ENCODE measurements at places on chromosomes 6 and 20. TPM values are rescaled to one million over a fixed set of nuclear protein-coding genes. Genes with fewer than 3 reads are reported as not detected.

GRCh38 chr6:18215436-18215835 lies 48.9 kb downstream of the DEK start:
- peaks cover 7% of the 10 kb centered on the region for H3K36me3 ChIP-seq
- no peak for DNase-seq
- H3K27me3 ChIP-seq: no peaks in the 10 kb centered on the region
- H3K27ac ChIP-seq: no peak overlapping the region

The OR2H1 gene
- not detected for total RNA-seq

The SYNCRIP gene
- total RNA-seq: 111 TPM

The KIF13A gene
- not detected for total RNA-seq

DNA sequence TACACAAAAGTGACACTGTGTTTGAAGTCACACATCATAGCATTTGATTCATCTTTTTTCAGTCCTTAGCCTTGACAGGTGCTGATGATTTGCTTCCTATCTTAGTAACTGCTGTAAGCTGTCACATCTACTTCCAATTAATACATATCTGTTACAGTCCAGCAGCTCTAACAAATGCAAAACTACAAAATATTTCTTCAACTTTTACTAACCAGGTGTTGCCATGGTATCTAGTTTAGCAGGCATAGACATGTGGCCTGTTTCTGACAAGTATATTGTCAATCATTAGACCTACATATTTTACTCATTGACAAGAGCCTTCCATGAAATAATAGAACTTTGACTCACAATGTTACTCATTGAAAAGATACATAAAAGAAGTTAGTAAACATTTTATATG lies 1159.7 kb downstream of the GRIK2 start:
- H3K27ac ChIP-seq: no peak overlapping the region
- no peaks in the 10 kb centered on the region for H3K4me1 ChIP-seq
- H3K27me3 ChIP-seq: no peaks in the 10 kb centered on the region
- no peak overlapping the region for H3K4me3 ChIP-seq
- no peak for DNase-seq

GRCh38 chr6:26170181-26170580 lies 83.0 kb downstream of the HFE start:
- peak overlapping the region; percentile 85 for H3K4me3 ChIP-seq
- peaks cover 66% of the 10 kb centered on the region for H3K4me1 ChIP-seq
- peak overlapping the region; percentile 97 for H3K27ac ChIP-seq

The TFAP2D gene
- total RNA-seq: not detected

DNA sequence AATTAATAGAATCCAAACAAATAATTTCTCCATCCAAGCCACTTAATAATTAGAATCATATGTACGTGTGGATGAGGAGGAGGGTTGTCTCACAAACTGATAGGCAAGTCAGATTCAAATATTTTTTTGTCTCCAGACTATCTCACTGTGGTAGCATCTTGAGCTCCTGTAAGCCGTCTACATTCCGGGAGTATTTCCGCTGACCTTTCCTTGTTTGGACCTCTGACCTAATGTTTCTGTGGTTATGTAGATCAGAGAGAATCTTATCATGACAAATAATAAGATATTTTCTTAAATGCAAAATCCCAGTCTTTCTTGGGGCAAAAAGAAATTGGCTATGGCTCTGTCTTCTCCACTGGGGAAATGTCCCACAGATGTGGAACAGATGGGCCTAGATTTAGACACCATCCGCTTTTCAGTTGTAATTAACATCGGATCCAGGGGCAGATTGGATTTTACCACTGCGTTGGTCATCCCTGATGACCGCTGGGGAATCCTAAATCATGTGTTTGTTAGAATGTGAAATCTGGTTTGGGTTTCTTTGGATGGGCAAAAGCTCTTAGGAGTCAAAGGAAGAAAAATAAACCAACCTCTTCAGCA lies 197.1 kb upstream of the RIN2 start:
- no peak overlapping the region for H3K4me3 ChIP-seq
- H3K27me3 ChIP-seq: peaks cover 2% of the 10 kb centered on the region

DNA sequence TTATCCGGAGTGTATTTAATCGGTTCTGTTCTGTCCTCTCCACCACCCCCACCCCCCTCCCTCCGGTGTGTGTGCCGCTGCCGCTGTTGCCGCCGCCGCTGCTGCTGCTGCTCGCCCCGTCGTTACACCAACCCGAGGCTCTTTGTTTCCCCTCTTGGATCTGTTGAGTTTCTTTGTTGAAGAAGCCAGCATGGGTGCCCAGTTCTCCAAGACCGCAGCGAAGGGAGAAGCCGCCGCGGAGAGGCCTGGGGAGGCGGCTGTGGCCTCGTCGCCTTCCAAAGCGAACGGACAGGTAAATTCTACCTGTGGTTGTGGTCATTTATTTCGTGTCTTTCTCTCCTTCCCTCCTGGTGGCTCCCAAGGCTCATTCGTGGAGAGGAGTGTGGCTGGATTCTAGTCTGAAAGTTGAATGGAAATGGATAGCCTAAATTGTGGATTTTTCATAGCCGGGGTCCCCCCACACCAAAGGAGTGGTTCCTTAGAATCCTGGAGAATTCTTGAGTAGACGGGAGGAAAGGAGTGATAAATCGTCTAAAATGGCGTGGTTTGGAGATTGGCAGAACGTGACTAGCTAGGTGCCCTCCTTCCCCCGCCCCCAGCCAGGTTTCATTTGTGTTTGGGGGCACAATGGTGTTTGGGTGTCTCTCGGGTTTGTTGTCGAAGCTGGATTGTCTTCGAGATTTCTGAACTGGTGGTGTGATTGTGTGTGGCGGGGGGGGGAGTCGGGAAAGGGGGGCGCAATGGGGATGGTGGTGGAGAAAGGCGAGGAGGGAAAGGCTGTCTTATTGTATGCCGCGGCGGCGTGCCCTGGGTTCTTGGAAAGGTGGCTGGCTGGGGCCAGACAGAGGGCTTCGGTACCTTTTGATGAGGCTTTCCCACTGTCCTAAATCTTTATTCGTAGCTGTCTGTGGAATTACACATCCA lies 673 bp downstream of the MARCKS start:
- no peak overlapping the region for H3K27ac ChIP-seq
- H3K36me3 ChIP-seq: peaks cover 2% of the 10 kb centered on the region
- H3K4me3 ChIP-seq: no peak overlapping the region
- peaks cover 40% of the 10 kb centered on the region for H3K27me3 ChIP-seq
- peaks cover 16% of the 10 kb centered on the region for H3K4me1 ChIP-seq

DNA sequence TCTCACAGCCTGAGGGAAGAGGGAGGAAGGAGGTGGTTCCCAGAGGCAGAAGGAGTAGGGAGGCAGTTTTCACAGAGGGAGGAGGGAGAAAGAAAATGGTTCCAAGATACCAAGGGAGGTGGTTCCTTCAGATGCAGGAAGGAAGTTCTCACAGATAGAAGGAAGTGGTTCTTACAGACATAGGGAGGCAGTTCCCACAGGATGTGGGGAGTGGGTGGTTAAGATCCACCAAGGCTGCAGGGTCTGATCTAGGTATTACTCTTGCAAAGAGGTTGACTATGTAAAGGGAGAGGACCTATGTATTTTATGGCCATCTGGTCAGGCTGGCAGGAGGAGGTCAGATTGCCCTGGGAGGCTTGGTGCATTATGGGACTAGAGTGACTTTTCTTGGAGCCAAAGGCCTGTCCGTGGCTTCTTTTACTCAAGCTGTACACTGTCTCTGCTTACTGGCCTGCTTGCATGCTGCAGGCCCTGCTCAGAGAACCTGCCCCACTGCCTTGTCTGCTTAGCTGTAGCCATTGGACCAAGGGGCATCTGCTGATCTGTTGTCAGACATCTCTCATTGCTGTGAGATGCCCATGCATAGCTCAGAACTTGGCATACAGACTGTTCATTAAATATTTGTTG lies 283.7 kb downstream of the DHX35 start:
- H3K27ac ChIP-seq: no peak overlapping the region
- peaks cover 27% of the 10 kb centered on the region for H3K4me1 ChIP-seq
- H3K27me3 ChIP-seq: peaks cover 8% of the 10 kb centered on the region
- DNase-seq: peak; percentile 21

DNA sequence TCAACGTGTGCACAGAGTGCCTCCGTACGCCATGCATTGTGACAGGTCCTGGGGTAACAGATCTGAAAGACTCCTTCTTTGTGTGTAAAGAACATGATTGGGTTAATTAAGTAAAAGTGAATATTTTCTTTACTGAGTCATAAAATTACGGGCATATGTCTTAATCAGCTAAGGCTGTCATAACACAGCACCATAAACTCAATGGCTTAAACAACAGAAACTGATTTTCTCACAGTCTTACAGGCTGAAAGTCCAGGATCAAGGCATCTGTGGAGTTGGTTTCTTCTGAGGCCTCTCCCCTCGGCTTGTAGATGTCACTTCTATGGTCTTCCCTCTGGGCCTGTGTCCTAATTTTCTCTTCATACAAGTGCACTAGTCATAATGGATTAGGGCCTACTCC lies 176.9 kb downstream of the MTFR2 start:
- DNase-seq: no peak
- no peaks in the 10 kb centered on the region for H3K27me3 ChIP-seq
- no peak overlapping the region for H3K27ac ChIP-seq

DNA sequence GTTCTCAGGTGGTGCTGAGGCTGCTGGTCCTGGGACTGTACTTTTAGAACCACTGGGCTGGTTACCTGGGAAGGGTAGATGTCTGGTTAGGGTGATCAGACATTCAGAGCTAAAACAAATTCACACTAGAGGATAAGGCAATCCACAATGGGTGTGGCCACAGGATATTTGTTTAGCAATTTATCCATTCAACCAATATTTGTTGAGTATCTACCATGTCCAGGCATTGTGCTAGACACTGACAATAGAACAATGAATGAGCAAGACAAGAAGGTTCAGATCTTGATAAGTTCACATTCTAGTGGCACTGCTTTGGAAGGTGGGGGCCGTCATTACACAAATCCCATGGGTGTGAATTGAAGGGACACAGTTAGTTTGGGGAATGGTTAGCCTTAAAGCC lies 131.7 kb downstream of the BCAS1 start:
- no peak overlapping the region for H3K27ac ChIP-seq
- no peak overlapping the region for H3K4me3 ChIP-seq
- no peaks in the 10 kb centered on the region for H3K27me3 ChIP-seq
- DNase-seq: no peak
- H3K4me1 ChIP-seq: peaks cover 61% of the 10 kb centered on the region

The MACROD2 gene
- total RNA-seq: not detected

GRCh38 chr6:44269921-44270525 lies at the start of gene TMEM151B:
Gene TMEM151B, plus strand, starts transcription at chr6:44270450. Its CDS starts 293 bp downstream, at chr6:44270743.
- H3K36me3 ChIP-seq: no peaks in the 10 kb centered on the region
- DNase-seq: no peak
- no peak within 1 kb of the TSS for H3K27ac ChIP-seq

GRCh38 chr20:23143098-23143497 lies 57.0 kb upstream of the CD93 start:
- no peak overlapping the region for H3K4me3 ChIP-seq
- H3K4me1 ChIP-seq: peaks cover 57% of the 10 kb centered on the region
- no peaks in the 10 kb centered on the region for H3K36me3 ChIP-seq
- H3K27ac ChIP-seq: peak overlapping the region; percentile 86
- DNase-seq: peak; percentile 41

DNA sequence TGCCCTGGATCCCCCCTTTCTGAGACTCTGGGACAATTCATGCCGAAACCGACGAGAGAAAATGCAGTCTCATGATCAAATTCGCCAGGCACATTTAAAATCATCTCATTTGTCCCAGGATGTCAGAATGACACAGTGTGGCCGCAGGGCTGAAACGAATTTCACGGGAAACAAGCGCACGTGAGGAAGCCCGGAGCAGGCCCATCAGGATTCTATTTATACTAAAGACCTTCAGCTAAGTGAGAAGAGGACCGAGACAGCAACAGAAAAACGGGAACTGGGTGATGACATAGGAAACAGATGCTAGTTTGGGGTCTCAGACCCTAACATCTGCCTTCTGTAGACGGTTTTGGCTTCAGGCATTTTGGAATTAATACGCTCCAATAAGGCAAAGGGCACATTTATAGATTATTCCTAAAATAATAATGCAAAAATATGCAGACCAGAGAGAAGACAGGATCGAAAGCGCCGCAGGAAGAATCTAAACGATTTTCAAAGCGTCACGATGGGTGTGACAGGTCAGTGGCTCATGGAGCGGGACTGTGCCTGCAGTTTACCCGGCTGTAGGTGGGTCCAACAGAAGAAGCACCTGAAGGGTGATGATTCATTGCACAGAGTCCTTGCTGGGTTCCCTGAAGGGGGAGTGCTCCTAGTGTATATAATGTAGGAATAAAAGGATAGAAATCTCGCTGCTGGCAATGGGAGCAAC lies 80.8 kb upstream of the MPC1 start:
- no peak overlapping the region for H3K27ac ChIP-seq
- no peak for DNase-seq
- H3K27me3 ChIP-seq: no peaks in the 10 kb centered on the region
- H3K4me1 ChIP-seq: no peaks in the 10 kb centered on the region

The PTGIS gene
- total RNA-seq: 0.40 TPM

DNA sequence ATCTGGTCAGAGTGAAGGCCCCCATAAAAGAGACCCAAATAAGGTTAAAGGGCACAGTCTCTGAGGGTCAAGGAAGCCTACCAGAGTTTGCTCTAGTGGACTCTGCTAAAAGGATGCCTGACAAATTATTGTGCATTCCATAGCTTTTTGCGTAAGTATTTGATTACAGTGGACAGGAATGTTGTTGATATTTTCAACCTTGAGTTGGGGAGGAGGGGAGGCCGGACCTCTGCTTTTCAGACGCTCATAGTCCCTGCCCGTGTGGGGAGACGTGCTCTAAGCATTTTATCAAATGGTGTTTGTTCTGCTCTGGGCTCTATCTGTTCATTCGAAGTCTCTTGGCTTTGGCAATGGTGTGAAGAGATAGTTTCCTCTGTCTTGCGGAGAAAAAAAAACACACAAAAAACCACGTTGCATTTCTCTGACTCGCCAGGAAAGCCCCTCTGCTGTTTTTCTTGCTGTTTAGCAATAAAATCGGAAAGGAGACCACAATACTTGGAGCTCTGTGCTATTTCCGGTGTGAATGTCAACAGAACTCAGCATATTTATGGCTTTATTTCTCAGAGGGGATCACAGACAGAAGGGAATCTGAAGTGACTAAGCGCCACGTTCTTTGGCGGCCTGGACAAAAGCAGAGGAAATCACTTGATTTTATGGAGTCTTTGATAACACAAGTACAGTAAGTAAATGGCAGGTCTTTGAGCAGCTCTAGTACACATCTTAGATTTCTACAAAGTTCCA lies 159.8 kb downstream of the ZFP64 start:
- H3K27ac ChIP-seq: peak overlapping the region; percentile 65
- no peaks in the 10 kb centered on the region for H3K36me3 ChIP-seq
- H3K27me3 ChIP-seq: no peaks in the 10 kb centered on the region
- peak; percentile 6 for DNase-seq
- H3K4me3 ChIP-seq: no peak overlapping the region

DNA sequence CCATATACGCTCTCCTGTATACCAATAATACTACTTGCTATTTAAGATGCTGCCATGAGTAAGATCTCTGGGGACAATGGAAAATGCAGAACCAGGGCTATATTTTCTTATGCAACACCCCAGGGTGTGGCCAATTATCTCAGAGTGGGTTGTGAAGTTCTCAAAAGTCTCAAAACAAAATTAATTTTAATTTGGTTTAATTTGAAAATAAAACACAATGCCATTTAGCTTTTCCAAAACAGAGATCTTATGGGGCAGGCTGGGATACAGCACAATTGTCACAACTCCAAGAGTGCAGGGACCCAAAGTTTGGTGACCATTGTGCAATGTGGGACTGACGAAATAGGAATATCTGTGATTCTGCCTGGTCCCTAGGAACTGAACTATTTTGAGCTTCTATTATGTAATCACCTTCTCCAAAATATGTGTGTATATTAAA lies 43.1 kb downstream of the MBOAT1 start:
- H3K4me3 ChIP-seq: no peak overlapping the region
- no peak overlapping the region for H3K27ac ChIP-seq
- no peaks in the 10 kb centered on the region for H3K27me3 ChIP-seq
- peaks cover 33% of the 10 kb centered on the region for H3K4me1 ChIP-seq
- DNase-seq: no peak

Data from activated CD4-positive, alpha-beta T cell treated with anti-CD3 and anti-CD28 coated beads, Interleukin-2, amount 10 ng/mL, durations not matched to agents 7 days and 5 days (primary cell).